ENCODE measurements at places on chromosomes 7 and 10. TPM values are rescaled to one million over a fixed set of nuclear protein-coding genes. Genes with fewer than 3 reads are reported as not detected.

SCART1 gene
- 1.3 TPM for total RNA-seq

FBXL13 gene
- 0.66 TPM for total RNA-seq

UTF1 gene
- not detected for total RNA-seq

DNA sequence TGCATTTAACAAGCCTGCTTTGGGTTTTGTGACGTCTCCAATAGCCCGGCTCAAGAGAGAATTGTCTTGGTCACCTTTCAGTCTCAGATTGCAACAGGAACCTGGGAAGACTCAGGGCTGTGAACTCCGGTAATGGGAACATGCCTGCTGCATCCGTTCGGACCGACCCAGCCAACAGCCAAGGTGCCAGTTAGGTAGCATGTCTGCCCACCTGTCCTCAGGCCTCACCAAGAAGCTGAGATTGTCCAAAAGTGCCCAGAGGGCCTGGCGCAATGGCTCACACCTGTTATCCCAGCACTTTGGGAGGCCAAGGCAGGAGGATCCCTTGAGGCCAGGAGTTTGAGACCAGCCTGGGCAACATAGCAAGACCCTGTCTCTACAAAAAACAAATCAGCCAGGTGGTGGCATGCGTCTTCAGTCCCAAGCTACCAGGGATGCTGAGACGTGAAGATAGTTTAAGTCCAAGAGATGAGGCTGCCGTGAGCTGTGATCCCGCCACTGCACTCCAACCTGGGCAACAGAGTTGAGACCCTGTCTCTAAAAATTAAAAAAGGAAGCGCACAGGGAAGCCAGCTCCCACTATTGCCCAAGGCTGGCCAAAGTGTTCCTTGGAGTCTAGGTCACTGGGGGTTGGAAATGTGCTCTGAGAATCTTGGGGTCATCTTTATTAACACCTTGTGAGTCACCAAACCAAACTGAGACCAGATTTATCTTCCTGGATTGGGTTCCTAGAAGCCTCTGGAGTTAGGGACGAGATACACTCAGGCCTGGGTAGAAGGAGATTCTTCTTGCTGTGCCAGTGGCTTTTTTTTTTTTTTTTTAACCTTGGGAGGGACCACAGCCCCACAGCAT lies 26.9 kb downstream of the BAG3 start:
- H3K4me3 ChIP-seq: no peak overlapping the region
- H3K27ac ChIP-seq: peak overlapping the region; percentile 59
- peaks cover 30% of the 10 kb centered on the region for H3K4me1 ChIP-seq
- no peak for DNase-seq
- no peaks in the 10 kb centered on the region for H3K27me3 ChIP-seq
- H3K36me3 ChIP-seq: peaks cover 9% of the 10 kb centered on the region

DNA sequence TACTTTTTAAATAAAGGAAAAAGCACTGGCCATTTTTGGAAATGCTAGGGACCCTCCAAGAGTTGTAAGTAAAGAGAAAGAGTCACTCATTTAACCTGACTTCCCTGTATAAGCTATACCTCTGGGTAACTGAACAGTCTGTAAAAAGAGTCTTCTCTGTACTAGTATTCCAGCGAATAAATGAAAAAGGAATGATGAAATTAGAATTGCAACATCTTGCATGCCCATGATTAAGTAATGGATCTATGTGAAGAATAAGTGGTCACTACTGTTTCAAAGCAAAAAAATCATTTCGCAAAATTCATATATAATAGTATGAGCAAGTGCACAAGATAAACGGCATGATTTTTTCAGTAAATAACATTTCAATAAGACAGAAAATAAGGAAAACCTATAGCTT lies 116.8 kb downstream of the ZFAND4 start:
- no peaks in the 10 kb centered on the region for H3K27me3 ChIP-seq
- no peaks in the 10 kb centered on the region for H3K4me1 ChIP-seq
- no peaks in the 10 kb centered on the region for H3K36me3 ChIP-seq
- DNase-seq: no peak
